ENCODE measurements at places on chromosomes 16 and 17.

GRCh38 chr16:8188841-8189240 is 401.5 kb downstream of the TMEM114 start:
- no peak for DNase-seq

DNA sequence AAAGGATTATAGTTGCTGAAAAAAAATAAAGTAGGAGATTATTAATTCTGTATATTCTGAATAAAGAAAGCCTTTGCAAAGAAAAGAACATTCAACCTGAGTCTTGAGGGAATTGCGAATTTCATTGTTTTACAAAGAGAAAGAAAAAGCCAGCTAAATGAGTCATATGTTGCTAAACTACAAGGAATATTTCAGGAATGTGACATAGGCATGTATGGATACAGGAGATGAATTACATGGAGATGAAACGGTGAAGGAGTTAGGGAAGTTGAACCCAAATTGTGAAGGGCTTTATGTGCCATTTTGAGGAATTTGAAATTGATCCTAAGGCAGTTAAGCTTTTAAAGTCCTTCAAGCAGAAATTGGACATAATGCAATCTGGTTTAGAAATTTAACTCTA is 177.3 kb upstream of the RBL2 start:
- DNase-seq = no peak

DNA sequence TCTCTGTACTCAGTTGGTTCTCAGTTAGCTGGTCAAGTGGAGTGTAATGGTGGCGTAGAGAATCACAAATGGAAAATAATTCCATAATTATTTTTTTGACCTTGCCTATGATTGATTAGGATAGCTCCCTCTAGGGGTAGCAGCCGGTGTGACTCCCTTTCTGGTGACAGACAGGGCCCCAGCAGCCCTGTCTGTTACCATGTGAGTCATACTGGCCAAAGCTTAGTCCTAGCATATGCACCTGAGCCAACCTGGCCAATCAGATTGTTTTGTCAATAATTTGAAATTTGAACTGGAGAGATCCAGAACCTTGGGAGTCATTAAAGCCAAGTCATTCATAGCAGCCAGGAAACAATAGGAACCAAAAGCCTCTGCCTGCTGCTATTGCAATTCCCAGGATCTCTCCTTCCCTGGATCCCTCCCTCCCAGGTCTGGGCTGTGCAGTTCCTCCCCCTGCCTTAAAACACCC is 5.6 kb downstream of the PNPO start:
- DNase-seq = peak; percentile 40

DNA sequence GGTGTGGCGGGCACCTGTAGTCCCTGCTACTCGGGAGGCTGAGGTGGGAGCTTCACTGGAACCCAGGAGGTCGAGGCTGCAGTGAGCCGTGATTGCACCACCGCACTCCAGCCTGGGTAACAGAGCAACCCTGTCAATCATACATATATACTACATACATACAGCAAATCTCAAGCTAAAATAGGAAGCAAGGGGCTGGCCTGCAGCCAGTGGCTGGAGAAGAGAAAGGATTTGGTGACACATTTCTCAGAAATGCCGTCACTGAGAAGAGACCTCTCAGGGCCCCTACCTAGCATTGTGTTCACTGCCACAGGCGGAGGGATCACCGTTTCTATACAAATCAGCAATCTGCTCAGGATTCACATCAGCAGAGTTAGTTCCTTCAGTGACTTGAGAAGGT is 16.9 kb downstream of the NARF start:
- DNase-seq = no peak

GRCh38 chr16:85329059-85329812 is 217.0 kb upstream of the CIBAR2 start:
- peak; percentile 90 for DNase-seq

- no peak for DNase-seq
These were observed 15.9 kb downstream of the PEMT start for GRCh38 chr17:17575360-17576251.

All from retina (tissue), 1 donor.